ENCODE measurements at places on chromosomes 2 and 18.

DNA sequence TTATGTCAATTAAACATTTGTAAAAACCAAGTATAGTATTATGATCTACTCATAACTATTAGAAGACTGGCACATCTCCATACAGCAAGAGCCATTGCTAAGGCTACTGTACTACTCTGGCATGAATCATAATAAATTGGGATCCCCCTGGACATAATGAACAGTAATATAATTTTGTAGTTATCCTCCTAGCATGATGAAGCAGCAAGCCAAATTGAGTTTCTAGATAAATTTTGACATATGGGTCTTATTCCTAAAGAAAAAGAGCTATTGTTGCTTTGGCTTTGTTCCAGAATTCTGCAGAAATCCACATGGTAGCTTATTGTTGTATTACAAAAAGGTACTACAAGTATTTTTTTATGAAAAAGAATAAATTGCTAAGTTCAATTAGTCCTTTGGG lies 204.3 kb downstream of the CAMKMT start:
- DNase-seq, result no peak

DNA sequence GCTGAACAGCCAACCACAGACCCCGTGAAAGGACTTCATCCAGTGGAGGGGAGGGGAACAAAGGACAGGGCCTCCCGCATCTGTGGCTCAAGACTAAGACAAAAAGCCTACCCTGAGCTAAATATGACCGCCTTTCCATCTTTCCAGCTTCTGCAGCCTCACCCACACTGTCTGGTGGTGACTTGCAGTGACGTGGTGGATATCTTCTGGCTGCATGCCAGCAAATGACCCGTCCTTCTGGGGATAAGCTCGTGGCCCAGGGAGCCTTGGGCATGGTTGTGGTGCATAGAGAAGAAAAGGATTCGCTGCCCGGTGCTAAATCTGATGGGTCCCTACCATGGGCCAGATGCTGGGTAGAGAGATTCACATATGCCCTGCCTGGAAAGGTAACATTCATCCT lies 8.7 kb upstream of the NGEF start:
- DNase-seq, result no peak

DNA sequence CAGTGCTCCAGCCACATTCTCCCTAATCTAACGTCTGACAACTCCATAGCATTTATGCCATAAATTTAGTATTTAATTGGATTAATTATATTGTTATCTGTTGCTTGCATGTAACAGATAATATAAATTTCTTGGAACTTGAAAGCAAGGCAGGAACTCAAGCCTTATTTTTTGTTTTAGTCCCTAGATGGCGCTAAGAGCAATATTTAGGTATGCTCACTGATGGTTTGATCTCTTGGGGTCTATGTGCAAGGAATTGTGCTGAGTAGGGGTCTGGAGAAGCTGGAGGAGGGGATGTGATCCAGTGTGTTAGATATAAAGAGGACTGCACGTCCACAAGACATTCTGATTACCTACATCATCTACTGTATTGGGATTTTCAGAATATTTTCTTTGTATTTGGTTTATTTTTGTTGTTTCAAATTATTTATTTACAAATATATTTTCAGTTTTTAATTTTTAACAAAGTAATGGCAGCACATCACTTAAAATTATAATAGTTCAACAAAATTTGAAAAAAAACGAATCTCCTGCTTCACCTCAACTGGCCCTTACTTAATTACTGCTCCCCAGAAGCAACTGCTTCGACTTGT lies 32.8 kb downstream of the KATNAL2 start:
- no peak for DNase-seq

GRCh38 chr2:121603185-121603584 lies 46.1 kb downstream of the CLASP1 start:
- DNase-seq, result no peak

- no peak for DNase-seq
Measured at GRCh38 chr2:159445307-159445706, 158.8 kb upstream of the WDSUB1 start.

GRCh38 chr2:223811757-223812156 lies 25.6 kb downstream of the AP1S3 start:
- no peak for DNase-seq

DNA sequence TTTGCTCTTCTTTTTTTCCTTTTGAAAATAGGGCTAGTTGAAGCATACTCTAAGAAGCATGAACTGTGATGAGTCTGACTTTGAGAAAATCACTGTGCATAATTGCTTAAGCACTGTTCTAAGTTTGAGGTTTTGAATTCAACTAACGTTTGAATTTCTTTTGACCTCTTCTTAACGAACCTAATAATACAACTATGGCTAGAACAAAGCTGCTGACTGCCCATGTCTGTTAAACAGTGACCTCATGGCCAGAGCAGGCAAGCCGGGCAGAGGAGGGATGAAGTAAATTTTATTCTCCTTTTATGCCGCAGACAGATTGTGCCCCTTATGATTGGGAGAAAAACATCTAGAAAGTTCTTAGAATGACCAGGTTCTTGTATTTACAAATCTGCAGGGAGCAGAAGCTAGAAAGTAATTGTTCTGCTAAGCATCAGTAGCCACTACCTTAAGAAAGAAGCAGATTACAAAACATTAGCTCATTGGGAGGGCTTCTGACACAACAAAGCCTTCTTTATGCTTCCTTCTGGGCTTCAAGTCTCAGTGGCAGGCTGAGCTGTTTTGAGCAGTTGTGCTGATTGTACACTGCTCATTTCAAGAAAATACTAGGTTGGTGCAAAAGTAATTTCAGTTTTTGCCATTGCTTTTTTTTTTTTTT lies 97.8 kb upstream of the RASGRP3 start:
- DNase-seq, result no peak

DNA sequence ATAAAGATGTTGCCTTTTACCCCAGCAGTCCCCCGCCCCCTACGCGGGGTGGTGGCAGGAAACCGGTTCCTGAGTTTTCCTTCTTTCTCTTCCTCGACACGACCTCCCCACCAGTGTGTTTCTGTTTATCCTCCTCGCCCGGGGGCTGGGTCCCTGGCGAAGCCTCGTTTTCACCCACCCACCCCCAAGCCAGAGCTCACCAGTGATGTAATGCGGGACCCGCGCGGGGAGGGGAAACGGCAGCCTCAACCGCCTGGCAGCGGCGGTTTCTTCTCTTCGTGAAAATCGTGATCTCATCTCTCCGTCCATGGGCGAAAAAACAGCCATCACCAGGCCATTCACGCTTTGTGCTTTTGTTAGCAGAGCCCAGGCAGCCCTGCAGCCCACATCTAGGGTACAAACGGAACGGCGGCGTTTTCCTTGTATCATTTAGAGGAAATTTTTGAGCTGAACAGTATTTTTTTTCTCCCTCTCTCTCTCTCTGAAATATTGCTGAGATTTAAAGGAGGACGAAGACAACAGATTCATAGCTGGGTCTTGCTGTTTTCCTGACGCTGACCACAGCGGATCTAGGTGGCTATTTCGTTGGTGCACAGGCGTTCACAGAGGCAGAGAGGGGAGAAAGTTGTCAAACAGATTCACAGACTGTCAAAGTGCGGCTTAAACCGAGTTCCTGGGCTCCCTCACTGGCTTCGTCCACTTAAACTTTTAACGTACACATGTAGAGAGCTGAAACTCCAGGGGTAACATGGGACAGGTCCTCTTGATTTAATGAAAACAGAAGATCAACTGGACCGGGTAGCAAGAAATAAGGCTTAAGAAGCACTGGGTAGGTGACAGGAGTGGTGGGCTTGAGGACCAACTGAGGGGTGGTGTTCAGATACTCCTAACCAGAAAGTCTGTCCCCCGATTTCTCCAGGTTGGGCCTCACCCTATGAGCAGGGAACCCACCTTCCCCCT lies 21.9 kb upstream of the PAX3 start:
- DNase-seq, result no peak

- DNase-seq, result no peak
Measured at GRCh38 chr18:10040287-10041011, 126.6 kb downstream of the VAPA start.

GRCh38 chr2:240503848-240504247 lies 53.9 kb downstream of the ANKMY1 start:
- DNase-seq, result no peak

Measured in HL-60 (cell line).